ENCODE measurements at places on chromosomes 1 and 21. TPM values are rescaled to one million over a fixed set of nuclear protein-coding genes. Genes with fewer than 3 reads are reported as not detected.

GRCh38 chr1:174413632-174414031 is 34.1 kb upstream of the GPR52 start:
- peaks cover 15% of the 10 kb centered on the region for H3K36me3 ChIP-seq
- no peak overlapping the region for H3K27ac ChIP-seq

The NMNAT1 gene
- 6.2 TPM for total RNA-seq

DNA sequence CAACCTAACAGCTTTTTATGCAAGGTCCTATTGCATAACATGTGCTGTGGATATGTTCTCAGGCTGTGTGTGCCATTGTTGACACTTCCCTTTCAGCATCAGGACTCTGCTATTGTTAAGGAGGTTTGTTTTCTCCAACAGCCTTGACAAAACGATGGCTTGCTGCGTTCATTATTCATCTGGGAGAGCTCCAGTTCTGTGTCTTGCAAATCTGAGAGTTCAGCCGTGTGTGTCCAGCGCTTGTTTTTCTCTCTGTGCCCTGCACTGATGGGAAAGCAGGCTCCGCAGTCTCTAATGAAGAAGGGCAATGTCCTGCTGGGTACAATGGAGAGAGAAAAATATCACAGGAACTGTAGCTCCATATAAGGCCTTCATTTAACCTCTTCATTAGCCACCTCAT is 63.7 kb downstream of the CLDN17 start:
- H3K27me3 ChIP-seq: no peaks in the 10 kb centered on the region
- no peak overlapping the region for H3K27ac ChIP-seq
- no peak overlapping the region for H3K4me3 ChIP-seq
- no peak for DNase-seq

DNA sequence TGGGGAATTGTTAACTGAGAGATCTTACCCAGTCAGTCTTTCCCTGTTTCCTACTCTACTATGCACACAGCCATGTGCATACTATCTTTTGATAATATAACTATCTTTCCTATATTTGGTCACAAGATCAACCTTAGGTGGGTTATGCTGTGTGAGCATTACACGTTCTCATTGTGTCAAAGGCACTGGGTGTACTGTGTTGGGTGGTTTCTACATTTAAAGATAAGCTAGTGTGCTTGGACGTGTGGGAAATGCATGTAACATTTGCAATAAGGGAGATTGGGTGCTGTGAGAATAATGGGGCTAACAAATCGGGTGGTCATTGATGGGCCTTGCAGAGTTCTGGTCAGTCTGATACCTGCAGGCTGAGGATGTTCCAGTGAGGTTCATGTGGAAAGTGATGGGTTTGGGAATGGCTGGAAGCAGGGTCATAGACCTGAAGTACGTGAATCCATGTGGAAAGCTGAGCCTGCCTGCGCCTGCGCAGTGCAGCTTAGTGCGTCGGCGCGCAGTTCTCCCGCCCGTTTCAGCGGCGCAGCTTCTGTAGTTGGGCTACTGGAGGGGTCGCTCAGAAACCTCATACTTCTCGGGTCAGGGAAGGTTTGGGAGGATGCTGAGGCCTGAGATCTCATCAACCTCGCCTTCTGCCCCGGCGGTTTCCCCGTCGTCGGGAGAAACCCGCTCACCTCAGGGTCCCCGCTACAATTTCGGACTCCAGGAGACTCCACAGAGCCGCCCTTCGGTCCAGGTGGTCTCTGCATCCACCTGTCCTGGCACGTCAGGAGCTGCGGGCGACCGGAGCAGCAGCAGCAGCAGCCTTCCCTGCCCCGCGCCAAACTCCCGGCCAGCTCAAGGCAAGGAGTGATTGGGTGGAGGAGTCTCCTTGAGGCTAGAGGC is at the start of gene MSH4:
Gene MSH4 (plus strand): TSS at position 507 of the 897 bp plus-strand sequence. CDS start 104 bp downstream, at position 611.
- H3K36me3 ChIP-seq: peaks cover 55% of the 10 kb centered on the region
- H3K4me1 ChIP-seq: peaks cover 20% of the 10 kb centered on the region
- H3K27ac ChIP-seq: no peak within 1 kb of the TSS
- no peaks in the 10 kb centered on the region for H3K27me3 ChIP-seq
- DNase-seq: no peak
- no peak within 1 kb of the TSS for H3K4me3 ChIP-seq

The ZNF670 gene
- 0.84 TPM for total RNA-seq

The CALML6 gene
- total RNA-seq: 0.21 TPM

The TRIM45 gene
- total RNA-seq: 0.44 TPM

DNA sequence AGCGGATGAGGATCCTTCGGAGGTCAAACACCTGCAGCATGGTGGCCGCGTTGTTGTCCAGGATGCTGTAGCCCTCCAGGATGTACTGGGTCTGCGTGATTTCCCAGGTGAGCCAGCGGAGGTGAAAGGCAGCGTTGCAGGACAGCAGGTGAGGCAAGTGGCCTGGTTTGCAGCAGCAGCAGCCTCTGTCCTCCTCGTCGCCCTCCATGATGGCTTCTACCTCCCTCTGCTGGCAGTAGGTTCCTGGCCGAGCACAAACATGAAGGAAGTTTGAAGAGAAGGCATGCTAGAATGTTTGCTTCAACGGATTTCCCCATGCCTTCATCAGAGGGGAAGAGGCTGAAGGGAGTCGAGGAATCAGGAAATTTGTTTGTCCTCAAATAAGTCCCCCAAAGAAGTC is 74.7 kb downstream of the NTPCR start:
- no peak overlapping the region for H3K27ac ChIP-seq
- DNase-seq: peak; percentile 23
- no peak overlapping the region for H3K4me3 ChIP-seq
- no peaks in the 10 kb centered on the region for H3K27me3 ChIP-seq
- H3K36me3 ChIP-seq: no peaks in the 10 kb centered on the region
- no peaks in the 10 kb centered on the region for H3K4me1 ChIP-seq

All from activated CD8-positive, alpha-beta T cell treated with anti-CD3 and anti-CD28 coated beads, Interleukin-2, amount 10 ng/mL, durations not matched to agents 7 days and 5 days (primary cell).